ENCODE measurements at places on chromosomes 16 and 17.

DNA sequence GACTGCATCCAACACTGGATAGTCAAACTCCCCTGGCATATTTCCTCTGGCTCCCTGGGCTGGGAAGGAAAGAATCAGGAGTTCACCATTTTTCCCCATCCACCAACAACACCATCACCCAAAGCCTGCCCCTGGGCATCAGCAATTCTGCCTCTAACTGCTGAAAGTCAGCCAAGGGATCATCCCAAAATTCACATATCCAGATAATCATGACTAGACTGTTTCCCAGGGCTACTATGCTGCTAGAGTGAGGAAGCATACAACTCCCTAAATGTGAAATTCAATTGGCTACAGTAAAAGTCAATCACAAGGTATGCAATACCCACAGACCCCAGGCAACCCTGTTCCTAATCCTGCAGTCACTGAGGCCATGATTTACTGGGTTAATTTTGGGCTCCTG lies 230.6 kb downstream of the C16orf95 start:
- DNase-seq: no peak

DNA sequence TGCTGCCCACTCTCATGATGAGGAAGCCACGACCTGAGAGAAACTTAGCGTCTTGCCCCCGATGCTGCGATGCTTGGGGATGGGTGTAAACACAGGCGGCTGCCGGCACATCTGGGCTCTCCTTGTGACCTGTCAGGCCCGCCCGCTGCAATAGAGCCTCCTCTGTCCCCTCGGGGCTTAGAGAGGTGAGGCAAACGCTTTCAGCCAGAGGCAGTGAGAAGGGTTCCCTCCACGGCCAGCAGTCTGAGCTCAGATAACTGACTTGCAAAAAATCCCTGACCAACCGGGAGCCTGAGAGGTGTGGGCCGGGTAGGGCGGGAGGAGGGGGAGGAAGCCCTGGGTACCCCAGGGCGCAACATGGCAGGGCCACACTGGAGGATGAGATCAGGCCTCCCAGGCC lies 260.6 kb downstream of the C16orf95 start:
- DNase-seq: no peak

DNA sequence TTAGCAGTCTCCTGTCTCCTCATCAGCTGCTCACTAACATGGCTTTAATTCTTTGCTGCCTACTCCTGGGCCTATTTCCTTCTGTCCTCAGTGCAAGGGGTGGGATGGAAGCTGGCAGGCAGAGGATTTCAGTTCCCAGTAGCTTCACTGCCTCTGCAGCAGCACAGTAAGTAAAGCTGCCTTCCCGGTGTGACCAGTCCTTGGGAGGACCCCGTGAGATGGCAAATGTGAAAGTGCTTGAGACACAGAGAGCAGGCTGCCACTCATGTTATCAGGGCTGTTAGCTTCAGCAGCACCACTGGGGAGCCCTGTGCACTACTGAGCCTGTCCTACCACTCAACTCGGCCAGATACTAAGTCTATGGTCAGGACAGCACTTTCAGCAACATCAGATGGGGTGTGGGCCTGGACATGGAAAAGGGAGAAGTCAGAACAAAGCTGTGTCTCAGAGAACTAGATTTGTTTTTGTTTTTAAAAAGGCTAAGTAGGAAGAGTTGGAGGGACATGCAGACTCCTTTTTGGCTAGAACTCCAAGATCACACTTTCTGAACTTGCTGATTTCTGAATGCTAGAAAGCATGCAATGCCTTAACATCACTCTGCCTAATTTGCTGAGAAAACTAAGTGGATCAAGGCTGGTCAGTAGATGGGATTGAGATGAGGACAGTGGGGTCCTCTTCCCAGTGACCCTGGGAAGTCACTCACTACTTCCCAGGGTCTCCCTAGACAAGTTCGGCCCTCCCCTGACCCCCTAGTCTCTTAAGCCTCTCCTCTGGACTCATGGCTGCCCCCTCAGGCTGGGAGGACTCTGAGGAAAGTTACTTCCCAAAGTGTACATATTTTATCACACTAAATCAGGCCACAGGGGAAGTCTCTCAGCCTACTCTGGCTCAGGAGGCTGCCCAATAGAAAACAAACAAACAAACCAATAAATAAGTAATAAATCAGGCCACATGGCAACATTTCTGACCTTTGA lies 1.1 kb downstream of the ACSF2 start:
- DNase-seq: no peak

GRCh38 chr17:62650587-62650986 lies 23.1 kb downstream of the MRC2 start:
- no peak for DNase-seq

- no peak for DNase-seq
Measured at GRCh38 chr17:76868176-76868668, at the start of gene MGAT5B. MGAT5B (plus strand) TSS chr17:76868404; CDS start chr17:76869030, 626 bp downstream.

GRCh38 chr16:67456391-67457081 lies 24.4 kb downstream of the ATP6V0D1 start:
- DNase-seq: no peak

GRCh38 chr17:48711128-48711527 lies 11.2 kb downstream of the PRAC1 start:
- no peak for DNase-seq

DNA sequence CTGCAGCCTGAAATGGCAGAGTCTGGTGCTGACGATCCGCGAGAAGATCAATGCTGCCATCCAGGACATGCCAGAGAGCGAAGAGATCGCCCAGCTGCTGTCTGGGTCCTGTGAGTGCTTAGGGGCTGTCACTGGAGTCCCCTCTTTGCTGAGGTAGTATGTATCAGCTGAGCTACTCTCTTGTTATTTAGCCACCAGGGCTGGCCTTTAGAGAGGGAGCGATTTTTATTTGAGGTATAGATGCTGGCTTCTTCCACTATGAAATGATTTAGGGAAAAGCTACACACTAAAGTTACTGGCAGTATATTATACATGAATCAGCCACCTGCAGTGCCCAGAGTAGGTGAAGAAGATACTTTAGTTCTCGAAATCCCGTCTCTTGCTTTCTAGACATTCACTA lies 2.6 kb downstream of the CDK5RAP3 start:
- no peak for DNase-seq

GRCh38 chr16:68575082-68575481 lies 36.0 kb downstream of the ZFP90 start:
- DNase-seq: no peak

- no peak for DNase-seq
Measured at GRCh38 chr17:74738051-74738996, 1.3 kb downstream of the RAB37 start.

DNA sequence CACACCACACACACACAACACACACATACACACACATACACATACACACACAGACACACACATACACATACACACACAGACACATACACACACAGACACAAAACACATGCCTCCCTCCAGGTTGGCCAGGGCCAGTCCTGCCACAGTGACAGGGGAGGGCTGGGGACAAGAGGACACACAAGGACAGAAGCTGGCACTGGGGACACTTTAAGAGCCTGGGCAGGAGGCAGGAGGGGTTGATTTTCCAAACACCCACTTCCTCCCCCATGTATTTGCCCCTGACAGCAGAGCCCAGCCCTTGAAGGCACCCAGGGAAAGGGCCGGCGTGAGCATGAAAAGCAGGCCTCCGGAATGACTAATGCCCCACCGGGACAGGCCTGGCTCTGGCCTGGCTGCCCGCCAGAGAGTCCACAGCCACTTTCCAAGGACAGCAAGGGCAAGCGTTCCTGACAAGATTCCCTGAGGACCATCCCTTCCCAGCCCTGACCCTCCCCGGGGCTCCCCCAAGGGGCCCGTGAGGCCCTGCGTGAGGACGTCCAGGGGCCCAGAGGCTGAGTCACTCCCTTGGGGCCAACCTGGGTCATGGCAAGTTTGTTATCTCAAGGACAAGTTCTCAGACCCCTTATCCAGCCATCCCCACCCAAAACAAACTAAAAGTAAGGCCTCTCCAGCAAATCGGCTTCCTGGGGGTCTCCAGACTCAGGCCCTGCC lies 235.6 kb downstream of the ZNF423 start:
- peak; percentile 12 for DNase-seq

DNA sequence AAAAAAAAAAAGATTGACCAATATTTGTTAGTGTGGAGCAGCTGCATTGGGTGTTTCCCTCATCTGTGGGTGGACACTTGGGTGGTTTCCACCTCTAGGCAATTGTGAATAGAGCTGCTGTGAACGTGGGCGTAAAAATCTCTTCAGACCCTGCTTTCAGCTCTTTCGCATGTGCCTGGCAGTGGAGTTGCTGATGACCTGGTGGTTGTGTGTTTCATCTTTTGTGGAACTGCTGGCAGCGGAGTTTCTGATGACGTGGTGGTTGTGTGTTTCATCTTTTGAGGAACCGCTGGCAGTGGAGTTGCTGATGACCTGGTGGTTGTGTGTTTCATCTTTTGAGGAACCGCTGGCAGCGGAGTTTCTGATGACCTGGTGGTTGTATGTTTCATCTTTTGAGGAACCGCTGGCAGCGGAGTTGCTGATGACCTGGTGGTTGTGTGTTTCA lies 21.4 kb downstream of the ZC3H18 start:
- DNase-seq: no peak

GRCh38 chr17:29133121-29133713 lies 47.0 kb downstream of the MYO18A start:
- no peak for DNase-seq

DNA sequence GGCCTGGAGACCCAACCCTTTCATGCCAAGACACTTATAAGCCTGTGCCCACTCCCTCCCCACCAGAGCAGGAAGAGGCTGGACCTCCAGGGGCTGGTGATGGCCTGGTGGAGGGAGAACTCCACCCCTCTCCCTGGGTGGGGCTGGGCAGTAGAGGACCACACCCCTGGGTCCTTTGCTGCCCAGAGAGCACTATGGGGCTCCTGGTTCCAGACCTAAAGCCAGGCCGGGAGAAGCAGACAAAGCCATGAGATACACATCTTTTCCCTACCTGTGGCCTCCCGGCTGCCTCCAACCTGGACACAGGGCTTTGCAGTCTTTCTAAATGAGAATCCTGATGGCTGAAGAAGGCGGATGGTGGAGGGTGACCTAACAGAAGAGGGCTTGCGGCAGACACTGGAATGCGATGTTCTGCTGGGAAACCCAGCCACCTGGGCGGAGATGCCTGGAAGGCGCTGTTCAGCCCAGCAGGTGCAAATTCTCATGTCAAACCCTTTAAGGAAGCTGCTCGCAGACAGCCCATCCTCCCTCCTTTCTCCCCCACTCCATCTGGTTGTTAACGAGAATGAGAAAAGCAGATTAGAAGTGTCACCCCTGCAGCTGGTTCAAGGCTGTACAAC lies 43.9 kb upstream of the KIFC3 start:
- DNase-seq: no peak

DNA sequence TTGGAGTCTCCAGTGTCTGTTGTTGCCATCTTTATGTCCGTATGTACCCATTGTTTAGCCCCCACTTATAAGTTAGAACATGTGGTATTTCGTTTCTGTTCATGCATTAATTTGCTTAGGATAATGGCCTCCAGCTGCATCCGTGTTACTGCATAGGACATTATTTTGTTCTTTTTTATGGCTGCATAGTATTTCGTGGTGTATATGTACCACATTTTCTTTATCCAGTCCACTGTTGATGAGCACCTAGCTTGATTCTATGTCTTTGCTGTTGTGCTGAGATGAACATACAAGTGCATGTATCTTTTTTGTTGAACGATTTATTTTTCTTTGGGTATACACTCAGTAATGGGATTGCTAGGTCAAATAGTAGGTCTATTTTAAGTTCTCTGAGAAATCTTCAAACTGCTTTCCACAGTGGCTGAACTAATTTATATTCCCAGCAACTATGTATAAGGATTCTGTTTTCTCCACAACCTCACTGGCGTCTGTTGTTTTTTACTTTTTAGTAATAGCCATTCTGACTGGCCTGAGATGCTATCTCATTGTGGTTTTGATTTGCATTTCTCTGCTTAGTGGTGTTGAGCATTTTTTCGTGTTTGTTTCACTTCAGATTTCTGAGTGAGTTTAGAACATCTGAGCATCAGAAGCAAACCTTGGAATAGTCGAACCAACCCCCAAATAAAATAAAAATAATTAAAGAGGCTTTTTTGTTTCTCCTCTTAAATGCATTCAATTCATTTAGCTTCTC lies 304.7 kb downstream of the ZFHX3 start:
- no peak for DNase-seq
